ENCODE measurements at places on chromosomes 4 and X.

GRCh38 chr4:148443512-148444295 is 1.5 kb upstream of the NR3C2 start:
- no peak for DNase-seq

DNA sequence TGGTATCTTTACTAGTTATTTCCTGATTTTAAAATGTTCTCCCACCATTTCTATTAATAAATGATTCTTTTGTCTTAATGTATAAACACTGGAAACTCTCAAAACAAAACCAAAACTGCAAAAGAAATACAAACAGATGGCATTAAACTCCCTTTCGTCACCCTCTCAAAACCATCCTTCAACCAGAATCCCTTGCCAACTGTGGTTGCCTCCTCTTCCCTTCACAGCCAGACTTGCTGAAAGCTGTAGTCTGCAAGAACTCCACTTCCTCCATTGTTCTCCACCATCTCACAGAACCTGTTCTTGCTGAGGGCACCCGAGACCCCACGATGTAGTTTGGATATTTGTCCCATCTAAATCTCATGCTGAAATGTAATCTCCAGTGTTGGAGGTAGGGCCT is 96.5 kb downstream of the WWC2 start:
- no peak for DNase-seq

DNA sequence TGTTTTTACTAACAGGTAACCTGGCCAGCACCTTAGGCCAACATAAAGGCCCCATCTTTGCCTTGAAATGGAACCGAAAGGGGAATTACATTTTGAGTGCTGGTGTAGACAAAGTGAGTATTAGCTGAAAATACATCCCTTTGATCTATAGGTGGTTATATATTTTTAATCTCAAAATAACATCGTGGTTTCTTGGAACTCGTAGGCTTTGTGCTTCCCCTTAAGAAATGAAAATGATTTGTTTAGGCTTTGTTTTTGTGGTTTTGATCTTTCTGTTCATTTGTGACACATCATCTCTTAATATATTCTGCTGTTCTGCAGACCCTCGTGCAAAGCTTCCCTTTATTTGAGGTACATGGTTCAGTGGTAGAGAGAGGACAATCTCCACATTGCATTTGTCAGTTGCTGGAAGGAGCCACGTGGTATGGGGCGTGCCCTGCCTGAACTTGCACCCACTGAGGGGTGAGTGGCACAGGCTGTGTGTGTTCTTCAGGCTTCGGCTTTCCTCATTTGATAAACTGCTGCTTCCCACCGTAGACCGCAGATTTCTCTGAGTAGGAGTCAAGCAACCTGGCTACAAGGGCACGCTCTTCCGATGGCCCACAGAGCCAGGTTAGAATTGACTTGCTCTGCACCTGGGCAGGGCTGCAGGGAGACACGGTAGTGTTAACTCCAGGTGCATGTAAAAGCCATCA is 72.2 kb downstream of the GPR143 start:
- no peak for DNase-seq

DNA sequence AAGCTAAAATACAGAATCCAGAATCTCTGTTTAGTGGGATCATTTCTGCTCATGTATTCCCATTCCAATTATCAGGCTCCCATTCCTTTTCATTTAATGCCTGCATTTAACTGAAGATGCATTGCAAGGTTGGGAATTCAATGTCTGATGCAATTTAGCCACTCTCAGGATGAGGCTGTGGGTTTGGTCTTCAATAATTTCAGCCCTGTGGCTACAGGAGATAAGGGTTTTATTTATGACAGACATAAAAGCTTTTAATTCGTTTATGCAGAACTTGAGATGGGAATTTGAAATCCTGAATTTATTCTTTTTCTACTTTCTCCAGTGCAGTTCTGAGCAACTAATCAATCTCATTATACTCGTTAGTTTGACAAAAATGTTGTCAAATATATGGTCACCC is 1225.9 kb downstream of the PCDH18 start:
- DNase-seq: no peak

- no peak for DNase-seq
Observed at GRCh38 chrX:71919431-71919830, 8.8 kb downstream of the NHSL2 start.

GRCh38 chr4:3530051-3530450 is 2.2 kb downstream of the LRPAP1 start:
- no peak for DNase-seq

DNA sequence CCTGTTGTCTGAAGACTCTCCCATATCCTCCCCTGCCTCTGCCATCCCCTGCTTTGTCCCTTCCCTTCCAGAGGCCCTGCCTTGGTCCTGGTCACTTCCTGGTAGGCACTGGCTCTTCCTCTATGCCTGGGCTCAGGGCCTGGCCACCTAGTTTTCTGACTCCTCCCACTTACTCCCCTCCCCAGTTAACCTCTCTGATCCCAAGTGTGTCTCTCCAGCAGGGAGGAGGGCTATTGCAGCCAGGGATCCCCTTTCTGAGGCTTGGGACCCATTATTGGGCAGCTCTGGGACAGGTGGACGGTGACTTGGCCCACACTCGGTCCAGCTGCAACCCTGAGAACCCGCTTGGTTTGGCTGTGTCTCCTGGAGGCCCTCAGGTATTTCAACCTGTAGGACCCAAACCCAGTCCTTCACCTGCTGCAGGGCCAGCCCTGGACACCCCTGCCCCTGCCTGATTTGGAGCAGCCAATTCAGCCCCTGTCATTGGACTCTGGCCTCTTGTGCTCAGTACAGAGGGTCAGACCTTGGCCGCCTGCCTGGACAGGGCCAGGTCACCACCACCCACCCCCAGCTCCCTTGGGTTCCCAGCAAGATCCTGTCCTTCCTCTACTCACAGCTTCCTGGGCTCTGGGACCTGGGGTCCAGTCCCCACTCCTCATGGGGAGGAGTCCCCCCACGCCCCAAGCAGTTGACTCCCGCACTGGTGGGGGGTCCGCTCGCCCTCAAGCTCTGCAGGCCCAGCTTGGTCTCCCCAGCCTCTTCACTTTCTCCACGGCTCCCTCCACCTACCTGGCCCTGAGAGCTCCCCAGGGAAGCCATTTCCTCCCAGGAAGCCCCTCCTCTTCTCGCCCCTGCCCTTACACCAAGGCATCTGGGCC is 1.1 kb upstream of the SH3BP2 start:
- no peak for DNase-seq

DNA sequence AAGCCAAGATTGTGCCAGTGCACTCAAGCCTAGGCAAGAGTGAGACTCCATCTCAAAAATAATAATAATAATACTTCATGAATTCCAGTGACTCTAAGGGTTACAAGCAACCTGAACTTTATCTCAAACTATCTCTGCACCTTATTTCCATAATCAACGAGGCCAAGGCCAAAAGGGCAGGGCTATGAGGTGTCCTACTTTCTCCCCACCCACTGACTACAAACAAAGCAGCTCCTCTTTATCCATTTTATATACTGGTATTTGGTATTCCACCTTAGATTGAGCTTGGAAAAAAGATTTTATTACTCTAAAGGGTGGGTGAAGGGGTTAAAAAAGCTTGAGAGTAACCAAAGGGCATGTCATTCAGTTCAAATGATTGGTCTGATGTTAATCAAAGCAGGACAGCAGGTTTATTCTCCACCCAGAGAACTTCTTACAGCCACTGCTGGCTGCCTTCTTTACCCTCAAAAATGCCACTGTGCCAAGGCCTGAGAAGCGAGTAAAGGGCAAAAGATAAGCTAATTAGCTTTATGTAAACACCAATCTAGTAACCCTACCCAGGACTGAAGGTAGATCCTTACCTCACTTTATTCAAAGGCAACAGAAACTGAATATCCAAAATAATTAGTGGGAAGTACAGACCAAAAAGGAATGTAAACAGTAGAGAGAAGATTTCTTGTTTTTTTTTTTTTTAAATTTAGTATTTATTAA is 28.2 kb downstream of the APOO start:
- no peak for DNase-seq

DNA sequence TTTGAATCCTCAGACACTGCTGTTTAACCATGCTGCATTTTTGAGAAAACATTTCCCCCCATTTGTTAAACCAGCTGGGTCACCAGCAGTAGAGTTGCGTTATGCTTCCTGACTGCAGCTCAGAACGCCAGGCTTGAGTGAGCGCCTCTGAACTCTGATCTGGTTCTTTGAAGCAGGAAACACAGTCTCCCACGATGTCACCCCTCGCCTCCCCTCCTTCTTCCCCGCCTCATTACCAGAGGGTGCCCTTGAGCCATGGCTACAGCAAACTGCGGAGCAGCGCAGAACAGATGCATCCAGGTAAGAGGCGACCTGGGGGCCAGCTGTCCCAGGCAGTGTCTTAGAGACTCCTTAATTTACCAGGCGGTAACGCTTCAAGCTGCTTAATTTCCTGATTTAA is 78.4 kb downstream of the REPS2 start:
- no peak for DNase-seq

DNA sequence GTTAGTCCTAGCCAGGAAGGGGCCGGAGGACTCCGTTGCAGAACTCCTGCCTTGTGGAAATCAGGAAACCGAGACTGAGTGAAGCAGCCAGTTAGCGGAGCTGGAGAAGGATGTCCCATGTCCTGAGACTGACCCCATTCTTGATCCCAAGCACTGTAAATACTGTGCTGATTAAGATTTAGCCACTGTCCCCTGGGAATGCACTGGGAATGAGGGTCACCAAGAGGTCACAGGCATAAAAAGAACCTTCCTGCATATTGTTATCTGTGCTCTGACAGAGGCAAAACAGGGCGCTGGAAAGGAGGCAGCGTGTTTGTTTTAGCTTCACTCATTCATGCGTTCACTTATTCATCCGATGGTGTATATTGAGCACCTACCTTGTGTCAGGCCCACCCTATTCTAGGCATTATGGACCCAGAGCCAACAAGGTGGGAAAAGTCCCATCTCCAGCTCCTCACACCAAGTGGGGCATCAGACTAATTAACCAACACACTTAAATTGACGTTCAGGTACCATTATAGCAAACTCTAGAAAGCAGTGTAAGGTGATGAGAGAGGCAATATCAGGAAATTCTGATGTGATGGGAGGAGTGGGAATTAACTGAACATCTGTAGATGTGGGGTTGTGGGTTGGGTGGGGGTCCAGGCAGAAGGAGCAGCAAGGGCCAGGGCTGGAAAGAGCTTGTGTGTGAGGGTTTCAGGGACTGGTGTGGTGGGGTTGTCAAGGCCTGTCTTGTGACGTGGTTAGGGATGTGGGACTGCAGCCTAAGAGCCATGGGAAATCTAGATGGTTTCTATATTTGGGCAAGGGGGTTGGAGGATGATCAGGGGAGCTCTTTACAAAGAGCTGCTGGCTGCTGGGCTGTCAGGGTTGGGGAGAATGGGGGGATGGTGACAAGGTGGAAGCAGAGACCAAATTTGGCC is 10.6 kb upstream of the SLC2A9 start:
- no peak for DNase-seq

DNA sequence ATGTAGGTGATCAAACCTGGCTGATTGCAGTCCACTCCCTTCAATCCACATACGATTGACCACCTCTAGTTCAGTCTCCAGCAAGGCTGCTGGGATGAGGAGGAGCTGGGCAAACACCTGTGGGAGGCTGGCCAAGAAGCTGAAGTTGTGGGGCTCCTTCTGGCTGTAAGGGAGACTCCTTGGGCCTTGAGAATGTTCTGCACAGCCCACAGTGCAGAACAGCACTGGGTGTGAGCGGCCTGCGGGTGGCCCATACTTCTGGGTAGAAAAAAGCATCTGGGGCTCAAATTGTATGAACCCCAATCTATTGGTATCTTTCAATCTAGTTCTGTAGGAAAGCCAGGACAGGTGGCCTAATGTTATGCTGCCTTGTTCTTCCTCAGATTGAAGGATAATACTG is 1608.8 kb upstream of the PCDH10 start:
- DNase-seq: no peak

- DNase-seq: no peak
Observed at GRCh38 chrX:21586001-21586400, 72.1 kb downstream of the KLHL34 start.

DNA sequence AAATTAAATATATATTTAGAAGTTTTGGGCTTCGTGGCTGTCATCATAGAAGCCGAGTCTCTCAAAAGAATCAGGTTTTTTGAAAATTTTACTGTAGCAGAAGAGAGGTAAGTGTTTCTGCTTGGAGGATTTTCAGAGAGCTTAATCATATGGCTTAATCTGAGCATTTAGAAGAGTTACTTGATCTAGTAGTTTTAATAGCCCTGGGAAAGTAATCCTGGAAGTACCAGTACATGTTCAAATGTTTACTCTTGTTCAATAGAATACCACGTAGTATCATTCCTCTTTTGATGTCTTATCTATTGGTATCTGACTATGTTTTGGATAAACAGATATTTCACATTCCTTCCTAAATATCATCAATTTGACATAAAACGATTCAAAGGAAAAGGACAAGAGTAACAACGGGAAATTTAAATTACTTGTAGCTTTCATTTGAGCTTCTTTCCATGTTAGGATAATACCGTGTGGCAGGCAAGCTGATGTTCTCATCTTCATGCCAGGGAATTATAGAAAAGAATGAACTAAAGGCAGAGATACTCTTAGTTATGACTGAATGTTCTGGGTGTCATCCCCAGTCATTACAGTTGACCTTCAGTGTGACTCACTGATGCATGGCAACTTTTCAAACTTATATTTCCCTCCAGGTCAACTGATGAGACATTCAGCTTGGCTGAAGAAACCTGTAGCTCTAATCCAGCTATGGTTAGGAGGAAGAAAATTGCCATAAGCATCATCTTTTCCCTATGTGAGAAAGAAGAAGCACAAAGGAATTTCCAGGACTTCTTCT is 89.8 kb downstream of the FNIP2 start:
- no peak for DNase-seq

GRCh38 chr4:38233727-38234480 is 273.7 kb downstream of the PTTG2 start:
- no peak for DNase-seq
